ENCODE measurements at places on chromosomes 12 and 14.

DNA sequence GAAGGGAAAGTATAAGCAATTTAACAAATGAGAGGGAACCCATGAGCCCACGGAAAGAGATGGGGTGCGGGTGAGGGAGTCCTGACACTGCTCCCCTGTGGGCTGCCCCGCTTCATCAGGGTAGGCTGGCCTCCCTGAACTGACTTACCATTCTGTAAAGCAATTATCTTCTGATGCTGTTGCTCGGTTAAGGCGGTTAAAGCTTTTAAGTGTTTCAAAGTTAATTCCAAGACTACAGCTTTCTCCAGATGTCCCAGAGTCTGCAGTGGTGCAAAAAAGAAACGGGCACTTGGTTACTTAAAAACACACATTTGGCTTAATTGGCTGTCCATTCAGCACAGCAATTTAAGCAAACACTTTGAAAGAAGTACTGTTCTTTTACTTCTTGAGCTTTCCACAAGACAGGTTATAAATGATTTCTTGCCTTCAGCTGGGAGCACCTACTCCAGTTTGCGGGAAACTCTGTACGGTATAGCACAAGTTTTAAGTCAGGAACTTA is 1.3 kb downstream of the BHLHE41 start:
- no peak for DNase-seq

- DNase-seq = no peak
Observed at GRCh38 chr12:98998697-98999299, 353.7 kb downstream of the APAF1 start.

GRCh38 chr14:102574281-102575159 is 17.9 kb upstream of the RCOR1 start:
- no peak for DNase-seq

DNA sequence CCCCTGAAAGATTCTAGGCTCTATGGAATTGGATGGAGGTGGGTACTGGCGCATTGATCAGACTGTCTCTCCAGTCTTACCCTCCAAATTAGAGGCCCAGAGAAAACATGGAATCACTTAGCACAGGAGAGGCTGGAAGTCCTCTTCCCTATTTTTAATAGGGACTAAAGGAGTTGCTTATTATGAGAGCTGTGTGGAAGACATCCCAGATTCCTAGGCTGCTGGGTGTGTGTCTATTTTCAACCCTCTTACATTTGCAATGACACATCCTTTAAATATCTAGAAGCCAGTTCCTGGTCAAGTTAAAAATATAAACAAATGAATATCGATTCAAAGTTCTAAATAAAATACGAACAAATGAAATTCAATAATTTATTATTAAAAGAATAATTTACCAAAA is 58.3 kb upstream of the ARID2 start:
- no peak for DNase-seq

DNA sequence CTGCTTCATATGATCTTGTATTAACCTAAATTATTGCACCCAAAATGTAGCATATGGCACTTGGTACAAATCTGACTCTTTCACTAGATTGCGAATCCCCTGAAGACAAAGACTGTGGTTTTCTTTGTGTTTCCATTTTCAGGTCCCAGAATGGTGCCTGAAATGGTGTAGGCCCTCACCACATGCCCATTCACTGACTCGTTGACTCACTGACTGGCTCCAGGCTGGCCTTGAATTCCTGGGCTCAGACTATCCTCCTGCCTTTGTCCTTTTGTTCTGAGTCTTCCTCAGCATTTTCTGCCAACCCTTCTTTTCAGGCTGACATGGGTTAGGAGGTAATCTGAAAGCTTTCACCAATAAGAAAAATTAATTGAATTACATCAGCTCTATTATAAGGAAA is 368.7 kb upstream of the GARIN6 start:
- no peak for DNase-seq

- DNase-seq = no peak
Observed at GRCh38 chr14:96799489-96800054, 2.4 kb downstream of the VRK1 start.
